LoVo (cell line): ENCODE measurements at places on chromosomes 4 and X.

DNA sequence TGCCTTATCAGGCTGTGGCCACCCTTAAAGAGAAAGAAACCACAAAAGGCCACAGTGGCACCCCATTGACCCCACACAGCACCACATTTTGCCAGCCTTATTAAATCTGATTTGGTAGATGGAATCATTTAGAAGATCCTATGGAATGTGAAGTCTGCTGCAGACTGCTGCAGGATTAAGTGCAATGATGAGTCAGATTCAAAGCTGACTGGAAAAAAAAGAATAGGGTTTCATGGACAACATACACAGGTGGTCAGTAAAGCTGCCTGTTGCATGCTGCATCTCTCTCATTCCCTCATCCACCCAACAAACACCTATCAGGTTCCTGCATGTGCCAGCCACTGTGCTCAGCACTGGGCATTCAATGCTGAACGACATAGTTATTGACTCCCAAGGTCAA lies 56.6 kb downstream of the CHST7 start:
- DNase-seq: no peak

DNA sequence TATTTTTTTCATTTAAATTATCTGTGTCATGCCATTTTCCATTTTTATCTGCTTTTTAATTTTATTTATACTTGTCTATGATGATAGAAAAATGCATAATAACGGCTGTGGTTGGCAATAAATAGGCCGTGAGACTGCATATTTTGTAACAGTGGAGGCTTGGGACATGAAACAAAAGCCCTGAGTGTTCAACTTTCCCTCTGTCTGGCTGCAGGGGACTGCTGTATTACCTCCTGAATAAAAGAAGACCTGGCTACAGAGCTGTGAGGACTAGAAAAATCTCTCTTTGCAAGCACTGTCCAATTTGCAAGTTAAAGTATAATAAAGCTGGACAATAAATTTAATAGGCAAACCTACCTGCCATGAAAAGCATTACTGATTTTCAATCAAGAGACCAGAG lies 82.1 kb downstream of the MAGEB10 start:
- no peak for DNase-seq

- no peak for DNase-seq
Observed at GRCh38 chr4:99084595-99084994, 4.0 kb downstream of the ADH5 start.

GRCh38 chr4:44983083-44983482 lies 256.7 kb upstream of the GNPDA2 start:
- no peak for DNase-seq

DNA sequence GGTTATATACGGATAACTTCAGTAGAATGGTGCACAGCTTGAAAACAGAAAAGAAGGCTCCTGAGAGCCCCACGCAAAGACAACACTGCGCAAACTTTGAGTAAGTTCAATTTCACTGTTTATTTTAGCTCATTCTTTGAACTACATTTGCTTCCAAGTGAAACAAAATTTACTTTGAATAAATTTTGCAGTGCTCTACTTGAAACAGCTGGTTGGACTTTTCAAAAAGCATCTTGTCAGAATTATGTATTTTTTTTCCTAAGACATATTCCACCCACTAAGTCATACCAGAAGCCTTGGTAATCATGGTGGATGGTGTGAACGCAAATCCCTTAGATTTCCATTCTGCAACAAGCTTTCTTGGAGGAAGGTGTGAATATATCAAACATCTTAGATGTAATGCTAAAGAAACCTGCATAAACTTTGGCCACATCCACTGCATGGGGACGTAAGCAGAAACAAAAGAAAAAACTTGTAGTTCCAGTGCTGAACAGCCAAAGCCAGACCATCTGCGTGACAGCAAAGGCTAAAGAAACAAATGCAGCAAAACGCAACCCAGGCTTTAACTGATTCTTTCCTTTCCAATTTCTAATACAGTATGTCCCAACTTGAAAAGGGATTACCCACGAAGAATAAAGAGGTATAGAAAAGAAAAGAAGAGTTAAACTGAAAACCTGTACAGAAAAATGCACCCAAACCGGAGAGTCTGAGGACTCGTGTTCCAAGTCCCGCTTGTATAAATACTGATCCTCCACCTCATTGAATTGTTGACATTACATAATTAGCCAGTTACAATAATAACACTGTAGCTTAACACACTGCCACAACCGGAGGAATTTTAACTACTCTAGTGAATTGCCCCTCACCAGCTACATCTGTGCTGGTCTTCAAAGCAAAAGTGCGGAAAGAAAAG lies 90.9 kb downstream of the SH3RF1 start:
- no peak for DNase-seq

DNA sequence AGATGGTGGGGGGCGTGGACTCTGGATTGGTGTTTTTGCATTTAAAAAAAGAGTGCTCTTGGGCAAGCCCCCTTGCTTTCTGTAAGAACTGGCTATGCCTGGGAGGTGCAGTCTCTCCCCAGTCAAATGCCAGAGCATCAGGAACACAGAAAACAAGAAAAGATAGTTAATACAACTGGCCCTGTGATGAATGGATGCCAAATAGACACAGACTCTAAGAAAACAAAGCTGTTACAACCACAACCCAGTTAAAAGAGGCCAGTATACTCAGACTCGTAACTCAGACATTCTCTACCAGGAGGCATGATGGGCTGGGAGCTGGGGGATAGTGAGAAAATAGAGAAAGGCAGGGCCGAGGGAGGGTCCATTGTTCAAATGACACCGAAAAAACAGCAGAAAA lies 32.5 kb upstream of the C1QTNF7 start:
- DNase-seq: no peak

DNA sequence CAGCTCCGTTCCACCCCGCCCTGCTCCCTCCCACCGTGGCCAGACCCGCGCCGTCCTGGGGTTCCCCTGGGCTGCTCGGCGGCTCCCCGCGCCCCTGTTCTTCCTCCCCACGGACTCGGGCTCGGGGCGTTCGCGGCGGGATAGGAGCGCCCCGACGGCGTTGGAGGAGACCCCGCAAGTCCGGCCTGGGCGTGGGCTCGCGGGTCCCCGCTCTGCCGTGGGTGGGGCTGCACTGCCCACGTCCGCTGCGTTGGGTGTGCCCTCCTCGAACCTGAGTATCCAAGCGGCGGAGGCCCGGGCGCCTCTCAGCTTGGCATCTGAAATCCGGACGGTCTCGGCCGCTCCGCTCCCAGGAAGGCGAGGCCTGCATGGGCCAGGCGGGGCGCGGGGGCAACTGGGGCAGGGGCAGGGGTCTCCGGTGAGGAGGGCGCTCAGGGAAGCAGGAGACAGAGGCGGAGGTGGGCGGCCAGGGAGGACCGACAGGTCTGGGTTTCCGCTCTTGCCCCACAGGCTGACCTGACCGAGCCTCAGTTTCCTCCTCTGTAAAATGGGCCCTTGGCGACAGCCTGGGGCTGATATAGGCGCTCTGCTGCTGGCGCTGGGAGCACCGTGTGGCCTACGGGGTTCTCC lies 12.0 kb upstream of the NAT8L start:
- DNase-seq: no peak

GRCh38 chr4:101678180-101678579 lies 112.3 kb upstream of the BANK1 start:
- no peak for DNase-seq

GRCh38 chr4:48596336-48596735 lies 106.3 kb downstream of the ZAR1 start:
- DNase-seq: no peak
